ENCODE measurements at places on chromosomes 4 and X.
A peak's percentile ranks its signal among the peaks of the same experiment; 100 is the strongest.

DNA sequence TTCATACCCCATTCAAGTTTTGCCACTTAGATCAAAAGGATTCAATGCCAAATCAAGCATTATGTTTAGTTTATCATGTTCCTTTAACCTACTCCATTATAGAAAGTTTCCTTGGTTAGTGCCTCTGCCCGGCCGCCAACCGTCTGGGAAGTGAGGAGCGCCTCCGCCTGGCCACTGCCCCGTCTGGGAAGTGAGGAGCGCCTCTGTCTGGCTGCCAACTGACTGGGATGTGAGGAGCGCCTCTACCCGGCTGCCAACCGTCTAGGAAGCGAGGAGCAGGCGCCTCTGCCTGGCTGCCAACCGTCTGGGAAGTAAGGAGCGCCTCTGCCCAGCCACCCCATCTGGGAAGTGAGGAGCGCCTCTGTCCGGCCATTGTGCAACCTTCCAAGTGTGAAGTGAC lies 36.3 kb upstream of the PDGFRA start:
- H3K4me1 ChIP-seq = peaks cover 6% of the 10 kb centered on the region
- H3K27me3 ChIP-seq = no peaks in the 10 kb centered on the region
- no peak for DNase-seq
- no peak overlapping the region for H3K4me3 ChIP-seq
- H3K27ac ChIP-seq = no peak overlapping the region

- peaks cover 8% of the 10 kb centered on the region for H3K4me1 ChIP-seq
- no peak overlapping the region for H3K4me3 ChIP-seq
- no peaks in the 10 kb centered on the region for H3K27me3 ChIP-seq
- H3K36me3 ChIP-seq = no peaks in the 10 kb centered on the region
Measured at GRCh38 chr4:37909332-37910090, 18.6 kb downstream of the TBC1D1 start.

- DNase-seq = peak; percentile 74
- no peaks in the 10 kb centered on the region for H3K27me3 ChIP-seq
- peak overlapping the region; percentile 50 for H3K27ac ChIP-seq
- H3K4me1 ChIP-seq = peaks cover 6% of the 10 kb centered on the region
- H3K36me3 ChIP-seq = no peaks in the 10 kb centered on the region
- H3K4me3 ChIP-seq = no peak overlapping the region
Measured at GRCh38 chr4:136036744-136037143, 1495.5 kb downstream of the PCDH18 start.

DNA sequence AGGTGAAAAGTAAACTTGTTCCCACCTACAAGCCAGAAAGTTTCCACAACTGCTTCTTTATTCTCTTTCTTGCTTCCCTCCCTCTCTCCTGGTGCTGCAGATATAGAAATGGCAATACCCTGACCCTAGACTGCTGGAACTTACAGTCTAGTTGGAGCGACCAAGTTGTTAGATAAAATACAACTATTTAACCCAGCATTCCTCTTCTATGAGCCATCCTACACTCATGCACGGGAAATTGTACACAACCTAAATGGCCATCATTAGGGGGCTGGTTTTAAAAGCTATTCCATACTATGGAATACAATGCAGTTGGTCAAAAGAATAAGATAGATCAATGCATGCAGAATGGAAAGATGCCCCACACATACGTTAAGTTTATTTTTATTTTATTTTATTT lies 41.1 kb downstream of the PJA1 start:
- H3K27me3 ChIP-seq = peaks cover 37% of the 10 kb centered on the region
- peaks cover 5% of the 10 kb centered on the region for H3K4me1 ChIP-seq
- peak overlapping the region; percentile 40 for H3K27ac ChIP-seq
- no peaks in the 10 kb centered on the region for H3K36me3 ChIP-seq
- no peak for DNase-seq
- no peak overlapping the region for H3K4me3 ChIP-seq

GRCh38 chr4:146342600-146343192 lies 128.4 kb downstream of the REELD1 start:
- no peaks in the 10 kb centered on the region for H3K4me1 ChIP-seq
- peaks cover 4% of the 10 kb centered on the region for H3K36me3 ChIP-seq
- H3K27me3 ChIP-seq = no peaks in the 10 kb centered on the region
- H3K4me3 ChIP-seq = no peak overlapping the region
- peak; percentile 50 for DNase-seq

DNA sequence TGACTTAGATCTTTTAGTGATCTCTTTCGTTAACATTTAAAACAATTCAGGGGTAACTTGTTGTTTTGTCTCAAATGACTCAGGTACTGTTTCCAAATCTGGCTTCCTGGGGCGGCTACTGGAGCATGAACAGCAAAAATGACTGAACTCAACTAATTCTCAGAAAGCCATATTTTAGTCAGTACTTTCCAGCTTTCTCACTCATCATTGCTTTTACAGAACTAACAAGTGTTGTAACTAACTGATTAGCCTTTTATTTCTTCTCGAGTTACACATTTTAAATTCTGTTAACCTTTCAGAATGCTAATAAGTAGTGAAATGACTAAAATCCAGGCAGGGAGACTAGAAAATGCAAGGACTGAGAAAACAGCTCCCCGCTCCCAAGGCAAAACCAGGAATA lies 55.3 kb downstream of the JADE3 start:
- peaks cover 19% of the 10 kb centered on the region for H3K4me1 ChIP-seq
- no peak overlapping the region for H3K4me3 ChIP-seq
- H3K36me3 ChIP-seq = peaks cover 6% of the 10 kb centered on the region
- DNase-seq = peak; percentile 3
- peaks cover 66% of the 10 kb centered on the region for H3K27me3 ChIP-seq

DNA sequence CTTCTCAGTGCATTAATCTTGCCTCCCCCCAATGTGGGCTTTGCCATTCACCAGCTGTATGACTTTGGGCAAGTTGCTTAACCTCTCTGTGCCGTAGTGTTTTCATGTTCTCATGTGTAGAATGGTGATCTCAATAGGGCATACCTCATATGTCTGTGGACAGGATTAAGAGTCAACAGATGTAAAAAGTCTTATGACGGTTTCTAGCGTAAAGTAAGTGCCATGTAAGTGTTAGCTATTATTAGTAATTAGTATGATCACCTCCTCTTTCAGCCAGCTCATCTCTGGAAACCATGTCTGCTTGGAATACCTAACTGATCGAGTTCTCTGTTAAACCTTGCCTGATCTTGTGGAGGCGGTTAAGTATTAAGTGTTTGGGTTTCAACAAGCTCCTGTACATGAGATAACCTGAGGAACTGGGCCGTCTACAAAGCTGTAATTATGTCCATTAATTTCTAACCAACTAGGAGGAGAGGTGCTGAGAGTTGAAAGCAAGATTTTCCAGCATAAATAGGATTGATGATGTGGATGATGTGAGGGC lies 66.3 kb downstream of the TSC22D3 start:
- peaks cover 14% of the 10 kb centered on the region for H3K4me1 ChIP-seq
- H3K4me3 ChIP-seq = no peak overlapping the region
- H3K27me3 ChIP-seq = peaks cover 46% of the 10 kb centered on the region
- H3K36me3 ChIP-seq = peaks cover 36% of the 10 kb centered on the region
- DNase-seq = no peak
- H3K27ac ChIP-seq = no peak overlapping the region

DNA sequence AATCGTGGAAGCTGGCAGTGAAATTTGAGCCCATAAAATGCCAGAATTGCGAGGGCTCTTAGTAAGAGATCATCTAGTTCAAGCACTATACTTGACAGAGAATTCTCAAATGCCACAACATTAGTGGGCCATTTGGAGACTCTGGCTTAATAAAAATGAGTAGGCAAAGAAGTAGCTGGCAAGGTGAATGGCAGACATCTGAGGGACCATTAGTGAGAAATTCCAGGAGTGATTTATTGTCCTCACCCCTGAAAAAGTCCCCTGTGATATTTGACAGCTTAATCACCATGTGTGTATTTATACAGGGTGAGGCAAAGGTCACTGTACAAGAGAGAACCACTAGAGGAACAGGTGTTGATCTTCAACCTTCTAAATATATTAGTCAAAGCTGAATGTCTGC lies 207.5 kb downstream of the CHRDL1 start:
- H3K4me3 ChIP-seq = no peak overlapping the region
- H3K36me3 ChIP-seq = no peaks in the 10 kb centered on the region
- H3K27ac ChIP-seq = no peak overlapping the region
- no peak for DNase-seq
- H3K27me3 ChIP-seq = peaks cover 45% of the 10 kb centered on the region

DNA sequence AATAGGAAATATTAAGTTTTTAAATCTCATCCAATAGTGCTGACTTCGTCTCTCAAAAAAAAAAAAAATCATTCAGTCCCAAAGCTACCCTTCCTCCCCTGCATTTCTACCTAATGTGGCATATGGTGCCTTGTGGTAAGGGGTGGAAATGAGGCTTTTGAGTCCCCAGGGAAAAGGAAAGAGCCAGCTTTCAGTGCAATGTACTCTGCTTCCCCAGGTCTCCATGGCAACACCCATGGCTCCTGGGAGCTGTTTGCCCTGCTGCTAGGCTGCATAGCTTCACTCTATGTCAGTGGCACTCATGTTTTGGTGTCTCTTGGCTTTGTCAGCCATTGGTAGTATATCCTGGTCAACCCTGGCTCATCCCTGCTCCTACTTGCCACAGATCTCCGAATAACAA lies 175.9 kb downstream of the SLC39A8 start:
- DNase-seq = no peak
- H3K27me3 ChIP-seq = no peaks in the 10 kb centered on the region
- no peak overlapping the region for H3K27ac ChIP-seq
- peaks cover 5% of the 10 kb centered on the region for H3K4me1 ChIP-seq

GRCh38 chr4:105215609-105216313 lies 69.1 kb downstream of the TET2 start:
- no peaks in the 10 kb centered on the region for H3K27me3 ChIP-seq
- peak overlapping the region; percentile 2 for H3K4me3 ChIP-seq
- peaks cover 25% of the 10 kb centered on the region for H3K4me1 ChIP-seq
- H3K36me3 ChIP-seq = no peaks in the 10 kb centered on the region

DNA sequence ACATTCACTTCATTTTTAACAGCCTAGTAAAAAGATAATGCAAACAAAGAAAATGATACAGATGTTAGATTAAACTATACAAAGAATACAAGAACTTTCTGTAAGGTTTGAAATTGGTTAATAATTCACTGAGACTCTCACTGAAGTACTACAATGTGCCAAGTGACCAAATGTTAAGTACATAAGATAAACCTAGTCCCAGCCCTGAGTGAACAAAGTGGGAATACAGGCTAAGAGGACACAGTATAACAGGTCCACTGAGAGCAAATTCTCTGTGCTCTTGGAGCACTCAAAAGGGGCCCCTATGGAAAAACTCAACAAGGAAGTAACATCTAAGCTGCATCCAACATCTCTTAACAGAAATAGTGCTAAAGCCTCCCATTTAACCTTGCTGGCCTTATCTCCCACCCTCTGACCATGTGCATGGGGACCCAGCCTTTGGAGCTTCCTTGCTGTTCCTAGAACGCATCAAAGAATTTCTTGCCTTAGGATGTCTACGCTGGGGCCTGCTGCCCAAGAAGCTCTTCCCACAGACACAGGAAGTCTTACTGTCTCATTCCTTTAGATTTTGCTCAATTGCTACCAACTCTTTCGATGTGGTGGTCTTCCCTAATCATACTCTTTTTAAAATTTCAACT lies 113.4 kb downstream of the ZAR1 start:
- H3K4me3 ChIP-seq = no peak overlapping the region
- no peak overlapping the region for H3K27ac ChIP-seq
- H3K27me3 ChIP-seq = no peaks in the 10 kb centered on the region
- no peak for DNase-seq
- peaks cover 35% of the 10 kb centered on the region for H3K36me3 ChIP-seq

GRCh38 chrX:41189156-41189555 lies 103.9 kb downstream of the USP9X start:
- no peak for DNase-seq
- H3K36me3 ChIP-seq = peaks cover 69% of the 10 kb centered on the region
- H3K4me3 ChIP-seq = no peak overlapping the region
- peaks cover 17% of the 10 kb centered on the region for H3K4me1 ChIP-seq

DNA sequence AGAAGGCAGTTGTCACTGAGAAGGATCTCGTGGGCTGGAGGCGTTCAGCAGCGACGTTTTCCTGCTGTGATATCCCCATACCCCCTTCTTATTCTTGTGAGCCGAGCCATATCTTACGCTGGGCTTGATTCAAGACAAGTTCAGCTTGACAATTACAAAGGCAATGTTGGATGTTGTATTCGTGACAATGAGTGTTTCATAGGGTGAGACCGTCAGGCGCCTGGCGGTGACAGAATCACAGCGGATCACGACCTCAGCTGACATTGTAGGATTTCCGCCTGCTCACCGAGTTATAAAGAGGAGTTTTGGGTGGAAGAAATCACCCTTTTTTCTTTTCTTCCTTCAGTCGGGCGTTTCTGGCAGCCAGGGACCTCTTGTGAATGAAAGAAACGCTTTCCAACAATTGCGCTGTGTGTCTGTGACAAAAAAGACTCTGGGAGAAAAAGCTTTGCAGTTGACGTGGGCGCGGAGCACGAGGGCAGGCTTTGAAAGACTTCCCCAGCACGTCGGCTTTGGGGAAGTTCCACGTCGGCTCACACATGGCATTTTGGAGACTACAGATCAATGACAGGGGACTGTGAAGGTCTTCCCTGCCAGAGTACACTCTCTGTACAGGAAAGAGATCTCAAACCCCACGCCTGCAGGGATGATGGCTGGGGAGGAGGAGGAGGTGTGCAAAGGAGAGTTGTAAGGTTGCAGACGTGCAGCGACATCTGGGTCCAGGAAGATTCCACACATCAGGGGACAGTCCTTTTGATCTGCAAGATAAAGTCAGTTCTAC lies 135.4 kb downstream of the CRLF2 start:
- H3K4me3 ChIP-seq = no peak overlapping the region
- H3K27ac ChIP-seq = no peak overlapping the region
- H3K27me3 ChIP-seq = no peaks in the 10 kb centered on the region
- no peaks in the 10 kb centered on the region for H3K36me3 ChIP-seq

GRCh38 chr4:157220371-157220881 lies at the start of gene GRIA2:
Gene GRIA2, plus strand, starts transcription at chr4:157220728. Its CDS starts 315 bp downstream, at chr4:157221043.
- peaks cover 32% of the 10 kb centered on the region for H3K27me3 ChIP-seq
- peaks cover 5% of the 10 kb centered on the region for H3K4me1 ChIP-seq
- H3K27ac ChIP-seq = no peak within 1 kb of the TSS
- no peaks in the 10 kb centered on the region for H3K36me3 ChIP-seq
- H3K4me3 ChIP-seq = peak within 1 kb of the TSS; percentile 61
